ENCODE measurements at places on chromosomes 13 and 19.

GRCh38 chr19:49165865-49166301, 8.3 kb downstream of the TRPM4 start:
- no peak for DNase-seq

DNA sequence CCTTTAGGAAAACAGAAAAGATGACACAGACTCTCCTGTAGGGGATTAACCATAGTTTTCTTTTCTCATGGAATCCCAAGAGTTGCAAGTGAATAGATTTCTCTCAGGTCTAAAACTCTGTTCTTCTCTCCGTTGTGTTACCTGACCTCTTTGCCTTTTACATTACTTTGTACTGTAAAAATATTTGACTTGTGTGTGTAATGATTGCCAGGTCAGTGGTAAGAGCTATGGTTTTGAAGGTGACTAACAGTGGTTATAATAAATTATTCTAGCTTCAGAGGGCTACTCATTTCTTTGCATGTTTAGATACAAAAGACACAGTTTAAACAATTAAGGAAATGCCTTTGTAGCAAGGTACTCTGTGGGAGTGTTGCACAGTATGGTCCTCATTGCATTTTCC, 23.0 kb upstream of the PSG2 start:
- no peak for DNase-seq

- no peak for DNase-seq
These were observed 7.3 kb downstream of the GPR183 start for GRCh38 chr13:99299920-99300341.

GRCh38 chr13:44756276-44756810, 180.2 kb upstream of the TSC22D1 start:
- DNase-seq, result no peak

GRCh38 chr13:25466880-25467279, 95.1 kb downstream of the ATP8A2 start:
- no peak for DNase-seq

DNA sequence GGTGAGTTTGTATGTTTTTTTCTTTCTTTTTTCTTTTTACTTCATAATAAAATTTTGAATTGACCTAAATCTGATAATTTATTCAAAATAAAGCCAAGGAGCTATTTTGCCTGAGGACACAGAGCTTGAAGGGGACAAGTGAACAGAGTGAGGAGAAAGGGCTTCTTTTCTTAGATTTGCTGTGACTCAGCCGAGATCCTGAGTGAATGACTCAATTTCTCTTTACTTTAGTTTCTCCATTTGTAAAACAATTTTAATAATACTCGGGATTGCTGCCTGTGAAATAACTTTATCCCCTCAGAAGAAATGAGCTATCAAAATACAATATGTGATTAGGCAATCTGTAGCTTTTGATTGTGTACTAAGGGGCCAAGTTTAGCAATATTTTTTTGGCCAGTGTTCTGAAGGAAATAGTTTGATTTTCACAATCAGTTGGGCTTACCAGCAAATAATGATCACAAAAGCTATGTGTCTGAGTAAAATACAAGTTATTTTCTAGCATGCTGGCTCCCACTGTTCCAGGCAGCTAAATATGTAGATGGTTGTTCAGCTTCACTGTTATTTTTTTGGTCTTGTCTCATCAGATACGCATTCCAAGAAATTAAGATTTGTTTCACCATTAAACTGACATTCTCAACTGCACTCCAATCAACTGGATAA, 437.5 kb downstream of the FGF9 start:
- DNase-seq, result no peak

- DNase-seq, result no peak
These were observed 1362.0 kb downstream of the PCDH9 start for GRCh38 chr13:65868099-65868498.

GRCh38 chr13:113410472-113411201, 42.7 kb downstream of the ADPRHL1 start:
- DNase-seq, result no peak

GRCh38 chr19:12665281-12665573, 1.3 kb downstream of the MAN2B1 start:
- DNase-seq, result peak; percentile 82

DNA sequence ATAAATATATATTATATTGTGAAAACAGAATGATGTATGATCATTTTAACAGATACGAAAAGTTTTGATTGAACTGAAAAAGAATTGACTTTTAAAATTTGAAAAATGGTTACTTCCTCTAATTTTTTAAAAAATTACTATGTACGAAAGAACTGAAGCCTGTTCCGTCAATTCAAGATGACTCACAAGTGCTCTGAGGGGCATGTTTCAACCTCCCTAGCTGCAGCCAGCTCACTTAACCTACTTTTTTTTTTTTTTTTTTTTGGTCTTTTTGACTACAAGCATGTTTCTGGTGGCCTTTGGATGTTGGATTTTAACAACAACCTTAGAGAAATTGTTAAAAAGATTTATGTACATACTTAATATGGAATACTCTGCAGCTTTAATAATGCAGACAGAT, 1139.3 kb downstream of the DIAPH3 start:
- no peak for DNase-seq

GRCh38 chr13:75788481-75788981, 152.4 kb downstream of the LMO7 start:
- no peak for DNase-seq

- DNase-seq, result no peak
These were observed 428.1 kb downstream of the ITGBL1 start for GRCh38 chr13:101880581-101880980.

DNA sequence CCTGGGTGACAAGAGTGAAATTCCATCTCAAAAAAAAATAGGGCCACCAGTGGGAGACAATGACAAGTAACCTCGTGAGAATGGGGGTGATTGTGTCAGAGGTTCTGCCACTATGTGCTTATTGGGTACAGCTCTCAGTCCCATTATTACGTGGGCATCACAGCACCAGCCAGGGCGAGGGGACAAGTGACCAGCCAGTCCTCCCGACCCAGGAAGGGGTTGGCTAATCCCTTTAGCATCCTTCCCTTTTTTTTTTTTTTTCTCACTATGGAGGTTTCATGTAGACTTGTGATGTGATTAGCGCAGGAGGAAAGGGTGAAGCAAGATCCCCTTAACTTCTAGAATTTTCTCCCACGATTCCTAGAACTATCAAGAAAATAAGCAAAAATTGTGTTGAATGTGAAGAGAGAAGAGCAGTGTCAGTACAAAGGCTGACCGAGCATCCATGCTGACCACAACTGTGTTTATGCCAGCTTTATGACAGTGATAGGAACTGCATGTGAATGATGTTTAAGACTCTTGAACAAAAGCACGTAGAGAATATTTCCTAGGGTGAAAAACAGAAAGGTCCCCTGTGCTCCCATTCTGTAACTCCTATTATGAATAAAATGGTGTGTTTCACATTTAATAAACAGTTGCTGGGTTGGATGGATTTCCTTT, 50.0 kb downstream of the ALOX5AP start:
- DNase-seq, result no peak

DNA sequence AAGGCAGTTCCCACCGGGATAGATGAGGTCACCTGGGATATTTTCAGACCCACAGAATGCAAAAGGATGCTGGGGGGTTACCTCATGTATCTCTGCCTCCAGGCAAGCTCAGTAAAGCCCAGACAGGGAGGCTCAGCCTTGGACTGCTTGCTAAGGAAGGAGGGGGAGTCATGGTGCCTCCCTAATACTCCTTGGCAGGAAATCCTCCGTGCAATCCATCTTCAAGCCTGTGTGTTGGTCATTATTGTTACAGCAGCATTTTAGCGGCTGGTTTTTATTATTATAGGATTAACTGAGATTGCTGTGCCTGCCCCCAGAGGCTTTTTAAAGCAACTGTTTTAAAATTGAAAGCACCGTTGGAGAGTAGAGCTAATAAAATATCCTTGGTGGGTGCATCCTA, 188.5 kb upstream of the UBL3 start:
- no peak for DNase-seq

Measured in activated CD8-positive, alpha-beta T cell treated with anti-CD3 and anti-CD28 coated beads, Interleukin-2, amount 10 ng/mL, durations not matched to agents 7 days and 5 days (primary cell).